Chondrocyte (in vitro differentiated cells): ENCODE measurements at places on chromosomes 11 and 22. TPM values are rescaled to one million over a fixed set of nuclear protein-coding genes. Genes with fewer than 3 reads are reported as not detected.

GRCh38 chr22:22166941-22167713 is 77.5 kb upstream of the VPREB1 start:
- no peak for DNase-seq
- H3K4me1 ChIP-seq = no peaks in the 10 kb centered on the region
- no peaks in the 10 kb centered on the region for H3K36me3 ChIP-seq
- no peak overlapping the region for H3K4me3 ChIP-seq

DNA sequence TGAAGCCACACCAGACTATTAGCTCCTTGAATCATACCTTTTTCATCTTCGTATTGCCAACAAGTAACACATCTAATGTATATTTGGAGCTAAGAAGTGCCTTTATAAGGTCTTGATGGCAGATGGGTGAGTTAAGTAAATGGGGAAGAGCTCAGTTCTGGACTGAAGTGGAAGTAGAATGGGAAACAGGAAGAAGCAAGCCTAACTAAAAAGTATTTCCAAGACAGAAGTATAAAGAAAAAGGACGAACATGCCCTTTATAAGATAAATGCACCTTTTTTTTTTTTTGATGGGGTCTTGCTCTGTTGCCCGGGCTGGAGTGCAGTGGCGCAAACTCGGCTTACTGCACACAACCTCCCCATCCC is 14.5 kb downstream of the CRTAM start:
- H3K36me3 ChIP-seq = no peaks in the 10 kb centered on the region
- H3K27me3 ChIP-seq = no peaks in the 10 kb centered on the region
- peaks cover 31% of the 10 kb centered on the region for H3K4me1 ChIP-seq

- H3K4me1 ChIP-seq = no peaks in the 10 kb centered on the region
- H3K4me3 ChIP-seq = no peak overlapping the region
- no peak overlapping the region for H3K27ac ChIP-seq
- no peaks in the 10 kb centered on the region for H3K36me3 ChIP-seq
- peaks cover 15% of the 10 kb centered on the region for H3K27me3 ChIP-seq
- DNase-seq = no peak
Measured at GRCh38 chr11:18778468-18778867, 13.1 kb downstream of the PTPN5 start.

DNA sequence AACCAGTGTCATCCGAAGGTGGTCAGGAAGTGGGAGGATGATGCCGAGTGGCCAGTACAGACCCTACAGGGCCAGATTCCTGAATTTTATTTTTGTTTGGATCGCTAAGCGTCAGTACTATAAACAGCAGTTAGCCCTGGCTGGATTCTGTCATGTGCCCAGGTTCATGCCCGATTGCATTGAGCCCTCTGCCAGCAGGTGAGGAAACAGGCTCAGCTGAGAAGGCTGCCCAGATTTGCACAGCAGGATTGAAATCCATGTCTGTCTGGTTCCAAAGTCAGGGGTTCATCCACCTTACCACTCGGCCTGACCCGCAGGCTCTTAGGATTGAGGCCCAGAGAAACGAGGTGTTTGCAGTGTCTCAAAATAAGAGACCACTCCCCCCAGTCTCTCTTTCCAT is 9.1 kb upstream of the TBC1D22A start:
- no peak for DNase-seq
- no peaks in the 10 kb centered on the region for H3K36me3 ChIP-seq
- H3K4me3 ChIP-seq = no peak overlapping the region

DNA sequence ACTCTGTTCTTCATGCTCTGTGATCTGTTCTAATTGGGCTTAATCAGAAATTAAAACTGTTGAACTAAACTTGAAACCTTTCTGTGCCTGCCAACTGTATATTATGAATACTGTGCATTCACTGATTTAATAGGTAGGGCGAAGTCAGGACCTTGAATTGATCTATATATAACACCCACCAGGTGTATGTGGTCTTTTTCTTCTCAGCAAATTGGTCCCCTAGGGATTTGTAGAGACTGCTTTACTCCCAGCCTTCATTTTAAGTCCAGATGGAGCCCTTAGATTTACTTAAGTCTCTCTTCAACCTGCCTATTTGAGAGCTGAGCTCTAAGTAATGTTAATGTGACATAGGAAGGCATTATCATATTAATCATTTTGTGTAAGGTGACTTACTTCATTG is 257.5 kb downstream of the TMEM135 start:
- H3K4me3 ChIP-seq = no peak overlapping the region
- H3K27me3 ChIP-seq = no peaks in the 10 kb centered on the region
- no peak overlapping the region for H3K27ac ChIP-seq
- H3K4me1 ChIP-seq = no peaks in the 10 kb centered on the region
- no peak for DNase-seq
- no peaks in the 10 kb centered on the region for H3K36me3 ChIP-seq

Gene ARHGAP8
- total RNA-seq = 0.25 to 0.58 TPM (median 0.51 TPM) in 3 replicates

Gene OR5L1
- not detected in 3 replicates for total RNA-seq
